ENCODE measurements at places on chromosomes 3 and 15.

DNA sequence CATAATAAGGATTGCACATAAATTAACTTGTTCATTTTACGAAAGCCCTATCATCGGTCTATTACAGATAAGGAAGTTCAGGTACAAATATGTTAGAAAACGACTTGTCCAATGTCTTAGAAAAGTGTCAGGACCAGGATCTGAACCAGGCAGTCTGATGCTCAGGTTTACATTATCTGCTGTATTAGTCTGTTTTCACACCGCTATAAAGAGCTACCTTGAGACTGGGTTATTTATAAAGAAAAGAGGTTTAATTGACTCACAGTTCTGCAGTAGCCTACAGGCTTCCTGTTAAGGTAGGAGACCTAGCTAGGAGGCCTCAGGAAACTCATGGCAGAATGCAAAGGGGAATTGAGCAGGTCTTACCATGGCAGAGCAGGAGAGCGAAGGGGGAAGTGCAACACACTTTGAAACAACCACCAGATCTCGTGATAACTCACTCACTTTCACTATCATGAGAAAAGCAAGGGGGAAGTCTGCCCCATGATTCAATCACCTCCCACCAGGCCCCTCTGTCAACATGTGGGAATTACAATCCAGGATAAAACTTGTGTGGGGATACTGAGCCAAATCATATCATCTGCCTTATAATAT, 45.8 kb upstream of the GOLIM4 start:
- DNase-seq, result no peak

- DNase-seq, result no peak
These were observed 25.6 kb downstream of the GYG1 start for GRCh38 chr3:149016669-149017541.

DNA sequence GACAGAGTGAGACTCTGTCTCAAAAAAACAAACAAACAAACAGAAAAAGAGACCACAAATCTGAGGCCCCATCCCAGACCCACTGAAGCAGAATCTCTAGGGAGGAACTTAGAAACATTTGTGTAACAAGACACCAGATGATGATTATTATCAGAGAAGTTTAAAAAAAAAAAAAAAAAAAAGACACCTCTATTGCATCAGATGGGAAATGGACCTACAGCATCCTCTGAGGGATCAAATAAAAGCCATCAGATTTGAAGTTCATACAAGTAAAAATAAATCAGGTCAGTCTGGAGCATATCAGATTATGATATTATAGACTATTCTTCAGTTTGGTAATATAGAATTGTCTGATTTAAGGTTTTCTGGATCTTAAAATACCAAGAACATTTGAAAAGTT, 21.9 kb upstream of the LIPC start:
- DNase-seq, result no peak

DNA sequence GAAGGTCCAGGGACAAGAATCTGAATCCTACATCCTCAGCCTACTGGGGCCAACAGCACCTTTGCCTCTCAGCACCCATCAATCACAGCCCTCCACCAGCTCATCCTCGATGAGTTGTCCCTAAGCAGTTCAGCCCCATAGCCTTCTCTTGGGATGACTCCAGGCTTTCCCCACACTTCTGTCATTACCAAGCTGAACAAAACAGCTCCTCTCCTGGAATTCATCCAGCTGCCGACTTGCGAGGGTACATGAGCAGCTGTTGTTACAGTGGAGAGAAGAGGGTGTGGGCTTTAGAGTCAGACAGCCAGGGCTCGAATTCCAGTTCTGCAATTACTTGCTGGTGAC, 69.0 kb upstream of the THBS1 start:
- no peak for DNase-seq

DNA sequence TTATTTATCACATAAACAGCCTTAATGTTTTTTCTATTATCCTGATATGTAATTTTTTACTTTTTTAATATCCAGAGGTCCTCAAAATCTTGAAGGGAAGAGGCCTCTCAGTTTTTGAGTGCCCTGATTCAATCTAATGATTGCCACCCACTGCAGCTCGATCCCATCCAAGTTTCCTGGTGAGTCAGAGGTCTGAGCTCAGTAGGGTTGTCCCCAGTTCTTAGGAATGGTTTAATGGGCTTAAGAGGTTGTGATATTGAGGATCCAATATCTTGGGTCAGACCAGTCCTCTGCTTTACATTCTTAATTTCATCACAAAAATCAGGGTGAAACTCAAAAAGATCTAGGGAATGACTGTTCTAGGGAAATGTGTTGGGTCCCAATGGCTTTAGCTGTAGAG, 238.5 kb downstream of the NSUN3 start:
- no peak for DNase-seq
